ENCODE measurements at places on chromosomes 6 and 20.

- peak; percentile 62 for DNase-seq
These were observed 260.2 kb downstream of the BCKDHB start for GRCh38 chr6:80366714-80367113.

DNA sequence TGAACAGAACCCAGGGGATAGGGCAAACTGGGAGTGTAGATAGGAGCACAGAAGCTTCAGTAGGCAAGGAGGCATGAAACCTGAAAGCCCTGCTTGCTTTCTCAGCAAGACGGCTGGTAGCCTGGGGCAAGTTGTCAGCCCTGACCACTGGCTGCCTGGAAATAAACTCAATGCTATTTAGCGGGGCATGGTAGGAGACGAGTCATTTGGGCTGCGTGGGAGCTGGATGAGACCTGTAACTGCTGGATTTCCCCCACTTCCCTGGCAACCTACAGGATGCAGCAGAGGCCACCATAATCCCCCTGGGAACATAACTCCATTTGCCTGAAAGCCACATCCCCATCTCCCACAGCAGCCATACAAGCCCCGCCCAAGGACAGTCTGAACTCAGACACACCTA, 332.6 kb upstream of the TBX18 start:
- no peak for DNase-seq

DNA sequence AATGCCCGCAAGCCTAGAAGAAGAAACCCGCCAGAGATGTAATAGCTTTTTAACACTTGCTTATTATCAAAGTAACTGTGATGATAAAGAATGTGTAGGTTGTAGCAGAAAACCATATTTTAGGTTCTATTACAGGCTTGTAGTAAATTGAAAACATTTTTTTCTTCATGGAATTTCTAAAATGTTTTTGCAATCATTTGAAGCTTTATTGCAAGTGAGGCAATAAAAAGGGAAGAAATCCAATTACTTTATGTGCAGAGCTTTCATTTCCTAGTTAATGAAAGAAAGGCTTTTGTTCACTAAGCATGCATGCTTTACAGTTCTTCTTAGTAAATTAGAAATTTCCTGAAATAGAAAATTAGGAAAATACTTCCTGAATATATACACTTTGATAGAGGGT, 135.1 kb downstream of the B3GAT2 start:
- DNase-seq = no peak

GRCh38 chr6:91098006-91098405, 511.1 kb upstream of the MAP3K7 start:
- DNase-seq = peak; percentile 13

- DNase-seq = no peak
These were observed 1061.6 kb downstream of the HACE1 start for GRCh38 chr6:103798166-103798565.

DNA sequence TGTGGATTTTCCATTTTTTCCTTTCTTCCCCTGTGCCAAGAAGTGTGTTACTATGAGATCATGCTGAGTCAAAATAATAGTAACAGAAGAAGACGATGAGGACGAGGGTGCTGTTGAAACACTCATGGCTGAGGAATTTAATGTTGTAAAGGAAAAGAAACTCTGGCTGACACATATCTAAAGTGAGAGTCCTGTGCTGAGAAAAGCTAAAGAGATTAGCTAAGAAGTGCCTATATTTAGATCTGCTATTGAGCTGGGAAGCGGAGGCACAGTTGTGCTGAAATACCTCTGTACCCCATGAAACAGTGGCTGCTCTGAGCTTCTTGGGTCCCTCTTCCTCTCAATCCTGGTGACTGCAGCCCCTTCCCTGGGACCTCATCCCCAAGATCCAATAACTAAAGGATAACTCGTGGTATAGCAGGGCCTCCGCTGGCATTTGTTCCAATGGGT, 1.1 kb upstream of the SYTL3 start:
- DNase-seq = peak; percentile 92

GRCh38 chr6:35449287-35449881, 2.8 kb upstream of the FANCE start:
- peak; percentile 69 for DNase-seq
